ENCODE measurements at places on chromosomes 3 and 15. TPM values are rescaled to one million over a fixed set of nuclear protein-coding genes. Genes with fewer than 3 reads are reported as not detected.

DNA sequence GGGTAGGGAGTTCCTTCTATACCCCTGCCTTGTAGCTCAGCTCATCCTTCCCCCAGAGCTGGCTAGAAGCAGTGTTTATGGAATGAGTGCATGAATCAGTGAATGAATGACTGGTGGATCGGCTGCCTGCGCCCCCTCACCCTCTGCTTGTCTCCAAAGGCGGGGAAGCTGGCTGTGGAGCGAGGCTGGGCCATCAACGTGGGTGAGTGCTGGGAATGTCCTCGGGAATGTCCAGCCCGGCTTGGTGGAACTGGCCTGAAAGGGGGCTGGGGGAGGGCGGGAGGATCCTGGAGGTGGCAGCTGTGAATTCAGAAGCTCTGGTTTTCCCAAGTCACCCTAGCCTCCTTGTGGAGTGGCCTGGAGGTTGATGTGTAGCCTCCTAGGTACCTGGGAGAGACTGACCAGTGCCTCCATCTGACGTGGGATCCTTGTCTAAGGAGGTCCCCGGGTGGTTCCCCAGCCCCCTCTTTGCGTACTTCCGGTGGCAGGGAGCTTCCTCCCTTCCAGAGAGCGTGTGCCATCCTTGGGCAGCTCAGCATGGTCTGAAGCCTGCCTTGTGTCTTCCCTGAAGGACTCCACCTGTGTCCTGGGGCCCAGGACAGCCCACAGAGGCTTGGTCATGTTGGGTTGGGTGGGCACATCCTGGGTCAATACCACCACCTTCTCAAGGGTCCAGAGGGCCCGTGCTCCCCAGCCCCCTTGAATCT, 18.4 kb downstream of the HDAC11 start:
- no peak for DNase-seq

Gene ARHGAP11A
- 17.7 TPM for total RNA-seq

Gene CYP1A2
- not detected for total RNA-seq

DNA sequence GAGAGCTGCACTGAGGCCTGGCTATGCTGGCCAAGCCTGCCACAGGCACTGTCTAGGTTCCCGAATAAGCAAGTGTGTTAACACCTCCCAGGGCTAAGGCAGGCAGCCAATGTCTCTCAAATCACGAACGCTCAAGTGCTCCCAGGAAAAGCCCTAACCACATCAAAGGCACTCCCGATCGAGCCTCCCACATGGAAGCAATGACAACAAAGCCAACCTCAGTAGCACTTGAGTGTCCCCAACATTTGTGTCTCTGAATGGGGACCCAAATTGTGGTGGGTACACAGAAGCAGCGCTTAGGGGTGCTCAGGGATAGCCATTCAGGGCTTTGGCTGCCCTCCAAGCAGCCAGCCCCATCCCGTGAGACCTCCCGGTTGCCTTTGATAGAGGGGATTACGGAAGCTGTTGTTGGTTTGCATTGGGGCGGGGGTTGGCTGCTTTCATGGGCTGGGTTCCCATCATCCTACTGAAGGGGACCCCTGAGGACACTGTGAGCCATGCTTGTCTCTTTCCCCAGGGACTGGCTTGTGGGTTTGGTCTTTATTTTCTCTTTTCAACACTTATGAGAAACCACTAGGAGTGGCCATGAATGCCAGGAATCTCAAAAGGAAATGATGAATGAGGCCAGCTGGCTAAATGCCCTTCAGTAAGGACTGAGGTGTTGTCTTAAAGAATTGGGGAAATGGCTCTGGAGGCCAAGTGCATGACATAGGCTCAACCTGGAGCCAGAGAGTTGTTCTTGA, 234.1 kb upstream of the FEZF2 start:
- DNase-seq = no peak

DNA sequence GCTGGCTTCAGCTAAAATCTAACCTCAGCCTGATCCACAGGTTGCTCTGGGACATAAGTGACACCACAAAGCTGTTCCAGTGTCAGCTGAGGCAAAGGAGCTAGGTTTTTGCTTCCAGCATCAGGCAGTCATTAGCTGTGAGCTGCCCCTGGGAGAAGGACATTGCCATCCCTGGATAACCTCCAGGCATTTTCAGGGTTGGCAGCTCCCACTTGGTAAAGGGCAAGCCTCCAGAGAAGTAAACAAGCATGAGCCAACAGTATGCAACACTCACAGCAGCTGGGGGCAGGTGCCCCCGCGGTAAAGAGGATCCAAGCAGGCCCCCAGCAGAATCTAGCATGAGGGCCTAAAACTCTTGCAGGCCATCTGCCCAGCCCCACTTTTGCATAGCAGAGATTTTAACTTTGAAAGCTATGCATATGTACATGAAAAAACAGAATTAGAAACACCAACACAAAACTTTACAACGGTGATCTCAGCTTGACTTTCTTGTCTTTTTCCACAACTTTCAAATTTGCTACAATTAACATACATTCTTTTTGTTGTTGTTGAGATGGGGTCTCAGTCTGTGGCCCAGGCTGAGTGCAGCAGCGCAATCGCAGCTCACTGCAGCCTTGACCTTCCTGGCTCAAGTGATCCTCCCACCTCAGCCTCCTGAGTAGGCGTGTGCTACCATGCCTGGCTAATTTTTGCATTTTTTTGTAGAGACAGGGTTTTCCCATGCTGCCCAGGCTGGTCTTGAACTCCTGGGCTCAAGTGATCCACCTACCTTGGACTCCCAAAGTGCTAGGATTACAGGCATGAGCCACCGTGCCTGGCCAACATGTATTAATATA, 83.8 kb upstream of the TPM1 start:
- no peak for DNase-seq

DNA sequence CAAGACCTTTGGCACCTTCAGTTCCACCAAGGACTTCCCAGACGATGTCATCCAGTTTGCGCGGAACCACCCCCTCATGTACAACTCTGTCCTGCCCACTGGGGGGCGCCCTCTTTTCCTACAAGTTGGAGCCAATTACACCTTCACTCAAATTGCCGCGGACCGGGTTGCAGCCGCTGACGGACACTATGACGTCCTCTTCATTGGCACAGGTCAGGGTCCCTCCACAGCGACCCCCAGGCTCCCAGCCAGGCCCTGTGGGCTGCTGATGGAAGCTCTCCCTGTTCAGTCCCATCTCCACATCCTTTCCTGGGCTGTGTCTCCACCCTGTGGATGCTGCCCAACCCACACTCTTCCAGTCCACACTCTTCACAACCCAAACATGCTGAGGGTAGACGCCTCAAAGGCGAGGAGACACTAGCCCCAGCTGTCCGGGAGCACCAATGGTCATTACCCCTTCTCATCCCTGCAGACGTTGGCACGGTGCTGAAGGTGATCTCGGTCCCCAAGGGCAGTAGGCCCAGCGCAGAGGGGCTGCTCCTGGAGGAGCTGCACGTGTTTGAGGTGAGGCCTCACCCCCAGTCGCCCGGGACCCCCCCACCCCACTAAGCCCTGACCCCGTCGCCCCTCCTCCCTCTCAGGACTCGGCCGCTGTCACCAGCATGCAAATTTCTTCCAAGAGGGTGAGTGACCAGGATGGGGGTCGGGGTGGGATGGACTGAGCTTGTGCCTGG, 4.3 kb upstream of the LSMEM2 start:
- peak; percentile 73 for DNase-seq

Gene MESP2
- 0.27 TPM for total RNA-seq

Gene ACKR4
- total RNA-seq = not detected

Gene SLC12A8
- total RNA-seq = 0.69 TPM

- no peak for DNase-seq
Observed at GRCh38 chr3:105676621-105677300, 192.1 kb downstream of the CBLB start.

DNA sequence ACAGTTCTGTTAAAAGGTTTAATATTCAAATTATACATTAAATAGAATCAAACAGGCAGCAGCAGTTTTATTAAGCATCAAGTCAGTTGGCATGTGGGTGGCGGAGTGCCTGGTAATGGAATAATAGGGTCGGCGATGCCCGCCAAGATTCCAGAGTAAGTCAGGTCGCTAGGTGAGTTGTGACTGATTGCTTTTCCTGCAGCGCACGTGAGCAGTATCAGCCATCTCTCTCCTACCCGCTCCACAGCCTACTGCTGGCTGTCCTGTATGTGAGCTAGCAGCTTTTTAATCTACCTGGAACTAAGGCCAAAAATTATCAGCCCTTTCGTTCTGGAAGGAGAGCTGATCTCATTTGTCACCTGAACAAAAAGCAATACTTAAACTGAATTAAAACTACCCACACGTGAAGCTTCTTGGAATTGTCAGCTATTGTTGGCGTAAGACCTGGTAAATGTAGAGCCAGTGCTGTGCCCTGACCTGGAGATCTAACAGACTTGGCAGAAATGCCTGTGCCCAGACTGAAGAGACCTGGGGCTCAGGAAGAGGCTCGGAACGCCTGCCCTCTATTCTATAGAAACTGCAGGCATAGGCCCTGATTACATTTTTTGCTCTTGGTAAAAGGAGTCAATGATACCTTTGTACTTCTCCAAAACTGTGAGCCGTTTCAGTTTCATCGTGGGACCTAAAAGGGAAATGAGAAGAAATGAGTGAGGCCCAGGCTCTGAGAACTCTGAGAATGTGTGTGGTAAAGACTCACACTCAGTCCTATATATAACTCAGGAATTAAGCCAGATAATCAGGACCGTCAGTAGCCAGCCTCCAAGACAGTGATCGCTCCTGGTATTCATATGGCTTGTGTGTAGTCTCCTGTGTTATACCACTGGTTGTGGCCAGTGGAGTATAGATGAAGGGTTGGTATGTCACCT, 21.9 kb downstream of the IDH3A start:
- DNase-seq = no peak

GRCh38 chr3:114205541-114205940, 26.7 kb upstream of the DRD3 start:
- DNase-seq = no peak

- no peak for DNase-seq
Observed at GRCh38 chr3:52754373-52754772, 16.4 kb downstream of the NEK4 start.

GRCh38 chr3:38823186-38823585, 7.2 kb upstream of the SCN10A start:
- DNase-seq = no peak

GRCh38 chr3:141426404-141427034, 58.2 kb downstream of the ZBTB38 start:
- peak; percentile 64 for DNase-seq

Gene APOD
- 90.8 TPM for total RNA-seq

DNA sequence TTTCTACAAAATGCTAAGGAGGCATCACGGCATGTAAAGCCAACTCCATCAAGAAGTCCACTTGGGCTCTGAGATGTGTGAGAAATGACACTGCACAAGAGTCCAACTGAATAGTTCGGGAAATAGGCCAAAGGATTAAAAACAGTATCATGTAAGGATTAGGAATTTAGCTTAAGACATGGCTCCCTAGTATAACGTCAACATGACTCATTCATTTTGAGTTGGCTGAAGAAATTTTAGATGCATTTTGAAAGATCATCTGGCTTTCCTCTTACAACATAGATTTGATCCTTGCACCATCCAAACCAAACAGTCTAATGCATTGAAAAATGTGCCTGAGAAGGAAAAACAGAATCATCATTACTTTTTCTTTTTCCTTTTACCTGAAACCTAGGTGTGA, 109.3 kb upstream of the MME start:
- no peak for DNase-seq

Gene KNG1
- not detected for total RNA-seq

DNA sequence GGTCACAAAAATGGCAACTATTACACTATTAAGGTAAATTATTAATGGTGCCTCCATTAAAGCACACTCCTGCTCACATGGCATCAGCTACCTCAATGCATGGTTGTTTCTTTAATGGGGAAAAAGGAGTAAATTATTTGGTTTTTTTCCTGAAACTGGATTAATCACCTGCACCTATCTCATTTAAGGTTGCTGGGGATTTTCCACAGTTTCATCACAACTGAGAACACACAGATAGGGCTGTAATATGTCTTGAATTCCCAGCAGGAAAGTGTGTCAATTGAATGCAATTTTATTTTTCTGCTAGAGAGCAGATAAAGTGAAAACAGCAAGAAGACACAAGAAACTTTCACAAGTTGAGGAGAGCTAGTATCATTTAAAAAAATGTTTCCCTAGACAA, 36.4 kb downstream of the RFTN1 start:
- DNase-seq = no peak

DNA sequence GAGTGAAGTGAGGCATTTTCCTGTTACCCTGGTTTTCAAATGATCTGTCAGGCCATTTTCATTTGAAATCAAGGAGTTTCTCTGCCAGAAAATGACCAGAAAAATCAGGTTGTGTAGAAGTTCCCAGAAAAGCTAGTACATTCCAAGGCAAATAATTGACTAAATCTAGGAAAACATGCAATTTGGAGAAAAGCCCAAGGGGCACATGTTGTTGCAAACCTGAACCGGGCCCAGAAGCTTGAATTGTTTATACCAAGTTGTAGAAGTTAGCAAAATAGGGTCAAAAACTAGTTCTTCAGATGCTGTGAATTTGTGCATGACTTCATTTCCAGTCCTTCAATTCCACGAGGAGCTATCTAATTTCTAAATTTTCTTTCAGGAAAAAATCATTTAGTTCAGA, 31.0 kb downstream of the TRIM42 start:
- no peak for DNase-seq

DNA sequence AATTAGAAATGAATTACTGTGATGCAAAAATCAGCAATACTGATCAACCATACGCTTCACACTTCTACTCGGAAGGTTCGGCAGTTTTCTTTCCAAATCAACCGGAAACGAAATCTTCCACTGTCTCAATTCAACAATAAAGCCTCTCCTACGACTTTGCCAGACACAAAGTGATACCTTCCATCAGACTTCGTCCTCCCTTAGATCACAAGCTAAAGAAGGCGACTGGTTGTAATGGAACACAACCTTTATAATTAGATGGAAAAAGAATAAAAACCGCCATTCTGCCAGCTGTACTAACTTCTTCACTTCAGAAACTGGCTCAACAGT, 618 bp downstream of the PARL start:
- no peak for DNase-seq

GRCh38 chr3:12869035-12869621, 27.8 kb upstream of the RPL32 start:
- DNase-seq = no peak

DNA sequence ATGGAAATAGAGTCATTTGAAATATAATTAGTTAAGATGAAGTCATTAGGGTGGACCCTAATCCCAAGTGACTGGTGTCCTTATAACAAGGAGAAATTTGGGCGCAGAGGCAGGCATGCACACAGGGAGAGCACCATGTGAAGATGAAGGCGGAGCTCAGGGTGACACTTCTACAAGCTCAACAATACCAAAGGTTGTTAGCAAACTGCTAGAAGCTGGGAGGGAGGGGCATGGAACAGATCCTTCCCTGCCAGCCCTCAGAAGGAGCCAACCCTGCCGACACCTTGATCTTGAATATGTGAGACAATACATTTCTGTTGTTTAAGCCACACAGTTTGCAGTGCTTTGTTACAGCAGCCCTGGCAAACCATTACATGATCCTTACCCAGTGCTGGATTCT, 57.8 kb downstream of the CCNL1 start:
- no peak for DNase-seq

Gene THPO
- total RNA-seq = not detected

Gene DAZL
- not detected for total RNA-seq

- no peak for DNase-seq
Observed at GRCh38 chr15:49664716-49665115, 43.9 kb downstream of the DTWD1 start.

Gene ZNF774
- 2.1 TPM for total RNA-seq

- peak; percentile 38 for DNase-seq
Observed at GRCh38 chr15:38069511-38070011, 135.1 kb downstream of the TMCO5A start.
